Aorta (tissue), 5 donors: ENCODE measurements at places on chromosomes 7 and 10. TPM values are rescaled to one million over a fixed set of nuclear protein-coding genes. Genes with fewer than 3 reads are reported as not detected.

The DPP6 gene
- not detected for total RNA-seq

GRCh38 chr10:13276749-13277365 lies 23.0 kb downstream of the PHYH start:
- no peaks in the 10 kb centered on the region for H3K4me1 ChIP-seq
- peaks cover 4% of the 10 kb centered on the region for H3K36me3 ChIP-seq
- H3K27me3 ChIP-seq = no peaks in the 10 kb centered on the region
- H3K4me3 ChIP-seq = no peak overlapping the region
- no peak overlapping the region for H3K27ac ChIP-seq

- H3K4me1 ChIP-seq = no peaks in the 10 kb centered on the region
- no peaks in the 10 kb centered on the region for H3K27me3 ChIP-seq
- no peak overlapping the region for H3K4me3 ChIP-seq
- H3K36me3 ChIP-seq = no peaks in the 10 kb centered on the region
- no peak for DNase-seq
Measured at GRCh38 chr10:31101123-31101522, 69.5 kb upstream of the ZNF438 start.

DNA sequence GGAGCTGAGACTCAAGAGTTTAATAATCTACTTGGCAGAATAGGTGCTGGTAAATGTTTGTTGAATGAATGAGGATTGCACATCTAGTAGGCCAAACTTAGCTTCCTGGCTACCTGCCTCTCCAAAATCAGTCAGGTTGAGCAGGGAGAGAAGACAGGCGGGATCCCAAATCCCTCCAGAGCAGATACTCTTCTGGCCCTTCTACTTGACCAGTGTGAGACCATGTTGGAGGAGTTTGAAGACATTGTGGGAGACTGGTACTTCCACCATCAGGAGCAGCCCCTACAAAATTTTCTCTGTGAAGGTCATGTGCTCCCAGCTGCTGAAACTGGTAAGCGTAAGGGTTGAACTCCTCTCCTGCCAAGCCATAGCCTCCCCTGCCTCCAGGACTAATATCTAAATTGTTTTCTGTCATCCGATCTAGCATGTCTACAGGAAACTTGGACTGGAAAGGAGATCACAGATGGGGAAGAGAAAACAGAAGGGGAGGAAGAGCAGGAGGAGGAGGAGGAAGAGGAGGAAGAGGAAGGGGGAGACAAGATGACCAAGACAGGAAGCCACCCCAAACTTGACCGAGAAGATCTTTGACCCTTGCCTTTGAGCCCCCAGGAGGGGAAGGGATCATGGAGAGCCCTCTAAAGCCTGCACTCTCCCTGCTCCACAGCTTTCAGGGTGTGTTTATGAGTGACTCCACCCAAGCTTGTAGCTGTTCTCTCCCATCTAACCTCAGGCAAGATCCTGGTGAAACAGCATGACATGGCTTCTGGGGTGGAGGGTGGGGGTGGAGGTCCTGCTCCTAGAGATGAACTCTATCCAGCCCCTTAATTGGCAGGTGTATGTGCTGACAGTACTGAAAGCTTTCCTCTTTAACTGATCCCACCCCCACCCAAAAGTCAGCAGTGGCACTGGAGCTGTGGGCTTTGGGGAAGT lies 2.2 kb upstream of the MBLAC1 start:
- H3K27me3 ChIP-seq = no peaks in the 10 kb centered on the region
- H3K4me1 ChIP-seq = no peaks in the 10 kb centered on the region
- no peaks in the 10 kb centered on the region for H3K36me3 ChIP-seq
- no peak overlapping the region for H3K4me3 ChIP-seq
- no peak for DNase-seq

DNA sequence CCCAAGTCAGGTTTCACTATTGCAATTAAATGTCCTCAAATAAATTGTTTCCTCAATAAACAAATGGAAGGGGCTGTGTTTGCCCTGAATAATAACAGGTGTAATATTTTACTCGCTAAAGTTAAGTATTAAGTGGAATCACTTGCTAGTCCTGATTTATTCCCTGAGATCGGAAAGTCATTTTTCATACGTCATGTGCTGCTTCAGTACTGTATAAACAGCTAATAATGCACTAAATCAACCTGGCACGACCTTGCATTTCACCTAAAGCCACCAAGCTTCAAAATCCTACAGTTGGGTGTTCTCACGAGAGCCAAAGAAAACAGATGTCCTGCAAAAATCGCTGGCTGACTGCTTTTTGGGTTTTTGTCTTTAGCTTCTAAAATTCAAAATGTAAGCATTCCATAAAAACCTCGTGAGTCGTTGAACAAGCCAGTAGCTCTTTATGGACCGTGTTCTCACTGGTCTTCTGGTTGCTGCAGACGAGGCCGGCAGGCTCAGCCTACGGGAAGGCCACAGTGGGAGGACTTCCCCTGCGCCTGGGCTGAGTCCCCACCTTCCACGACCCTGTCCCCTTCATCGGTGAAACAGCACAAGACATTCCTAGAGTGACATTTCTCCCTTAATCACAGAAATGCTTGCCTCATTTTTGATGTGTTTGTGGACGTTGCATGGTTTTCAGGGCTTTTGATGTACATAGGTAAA lies 17.9 kb upstream of the MNX1 start:
- H3K27ac ChIP-seq = no peak overlapping the region
- no peak overlapping the region for H3K4me3 ChIP-seq
- no peak for DNase-seq
- H3K36me3 ChIP-seq = no peaks in the 10 kb centered on the region
- H3K4me1 ChIP-seq = no peaks in the 10 kb centered on the region
- no peaks in the 10 kb centered on the region for H3K27me3 ChIP-seq
